ENCODE measurements at places on chromosomes 4 and X. TPM values are rescaled to one million over a fixed set of nuclear protein-coding genes. Genes with fewer than 3 reads are reported as not detected.

Gene PWWP3B
- 0.91 TPM for total RNA-seq

Gene HPGDS
- total RNA-seq: 1.7 TPM

Gene GK
- total RNA-seq: 2.8 TPM

Gene ARSJ
- 1.2 TPM for total RNA-seq

Gene GPM6B
- total RNA-seq: 9.0 TPM

Gene NAP1L2
- total RNA-seq: 4.6 TPM

Gene F8
- 2.0 TPM for total RNA-seq

Gene GLRA3
- not detected for total RNA-seq

Gene TBC1D1
- 24.0 TPM for total RNA-seq

Gene NLRP2B
- not detected for total RNA-seq

Gene MGAT4D
- not detected for total RNA-seq

Gene ARSD
- total RNA-seq: 14.6 TPM

Gene MAGEH1
- total RNA-seq: 12.5 TPM

Gene PDGFRA
- 14.9 TPM for total RNA-seq

Gene MCTS1
- 23.7 TPM for total RNA-seq

Gene MAGEA2
- total RNA-seq: not detected

Gene PLXNB3
- total RNA-seq: 21.9 TPM

Gene HTR2C
- total RNA-seq: not detected

Gene GPR78
- not detected for total RNA-seq

Gene RADX
- total RNA-seq: 2.6 TPM

Gene RHOXF2
- total RNA-seq: not detected

Gene RAB40AL
- total RNA-seq: not detected

Gene NPNT
- 5.2 TPM for total RNA-seq

Gene CTSO
- total RNA-seq: 5.1 TPM

Gene BRS3
- total RNA-seq: not detected

Gene WDFY3
- 89.8 TPM for total RNA-seq

Gene SLIT2
- total RNA-seq: 3.9 TPM

Gene NR3C2
- total RNA-seq: 10.7 TPM

Gene TBX22
- not detected for total RNA-seq

Gene PRRG3
- total RNA-seq: 1.2 TPM

Gene TAF7L
- total RNA-seq: 0.89 TPM

Data from lower leg skin (tissue), 4 donors.